ENCODE measurements at places on chromosomes 12 and 14.

GRCh38 chr12:131001493-131001892, 47.8 kb downstream of the ADGRD1 start:
- no peak for DNase-seq

- DNase-seq: no peak
Observed at GRCh38 chr14:63435838-63436237, 107.3 kb downstream of the PPP2R5E start.

GRCh38 chr14:36069535-36069900, 107.0 kb downstream of the PTCSC3 start:
- DNase-seq: no peak

GRCh38 chr12:45166056-45166455, 49.8 kb upstream of the ANO6 start:
- no peak for DNase-seq

DNA sequence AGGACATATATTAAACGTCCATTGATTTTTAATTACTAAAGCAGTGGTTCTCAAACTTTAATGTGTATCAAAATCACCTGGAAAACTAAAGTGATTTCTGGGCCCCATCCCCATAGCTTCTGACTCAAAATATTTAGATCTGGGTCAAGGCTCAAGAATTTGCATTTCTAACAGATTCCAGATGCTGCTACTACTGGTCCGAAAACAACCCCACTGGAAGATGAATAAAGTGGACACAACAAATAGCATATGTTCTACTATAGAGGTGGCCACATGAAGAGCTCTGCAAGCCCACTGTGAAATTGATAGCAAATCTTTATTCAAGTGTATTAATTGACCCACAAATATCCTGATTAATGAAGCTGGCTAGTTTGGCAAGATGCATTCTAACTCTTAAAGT, 69.4 kb downstream of the SPATA7 start:
- no peak for DNase-seq

DNA sequence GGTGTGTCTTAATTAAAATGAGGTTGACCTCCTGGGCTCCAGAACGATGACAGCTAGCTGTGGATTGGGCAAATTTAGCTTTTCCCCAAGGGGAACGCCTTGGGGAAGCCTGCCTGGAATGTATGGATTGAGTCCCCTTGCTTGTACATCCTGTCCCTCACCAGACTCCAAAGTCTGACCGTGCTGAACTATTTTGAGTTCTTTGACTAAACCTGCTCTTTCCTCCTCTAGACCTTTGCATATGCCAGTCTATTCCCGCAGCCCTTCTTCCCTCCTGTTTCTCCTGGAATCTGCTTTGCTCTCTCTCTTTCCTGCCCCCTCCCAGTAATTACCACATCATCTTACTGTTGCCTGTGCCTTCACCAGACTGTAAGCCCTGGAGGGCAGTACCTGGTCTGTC, 11.5 kb upstream of the KDM2B start:
- no peak for DNase-seq

DNA sequence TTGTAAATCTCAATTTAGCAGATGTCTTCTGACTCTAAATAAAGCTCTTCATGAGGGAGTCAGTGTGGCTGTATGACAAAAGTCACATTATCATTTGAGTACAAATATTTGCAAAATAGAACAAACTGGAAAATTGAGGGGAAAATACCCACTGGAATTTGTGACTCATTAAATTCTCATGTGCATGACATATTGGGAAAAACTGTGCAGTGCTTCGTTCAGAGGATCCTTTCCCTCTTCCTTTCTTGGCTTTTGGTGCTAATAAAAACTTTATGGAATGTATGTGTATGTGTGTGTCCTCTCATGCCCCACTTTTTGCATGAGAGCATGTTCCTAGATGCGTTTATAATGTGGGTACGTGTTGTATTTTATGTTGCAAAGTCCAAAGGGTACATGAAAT, 267.8 kb downstream of the KTN1 start:
- DNase-seq: no peak
